ENCODE measurements at places on chromosomes 4 and X.
A peak's percentile ranks its signal among the peaks of the same experiment; 100 is the strongest.

DNA sequence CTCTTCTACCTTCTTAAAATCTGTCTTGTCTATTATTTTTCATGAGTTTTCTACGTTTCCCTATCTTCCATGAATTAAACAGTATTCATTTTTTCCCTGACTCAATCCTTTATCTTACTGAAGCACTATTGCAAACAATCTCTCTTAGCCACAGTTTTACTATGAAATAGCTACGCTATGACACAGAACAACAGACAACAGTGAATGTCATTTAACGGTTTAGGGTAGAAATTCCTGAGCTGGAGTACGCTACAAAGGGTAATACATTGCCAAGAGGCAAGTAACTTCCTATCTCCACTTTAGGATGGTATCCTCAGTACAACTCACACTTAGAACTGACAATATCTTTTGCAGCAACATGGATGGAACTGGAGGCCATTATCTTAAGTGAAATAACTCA is 552.6 kb downstream of the INPP4B start:
- H3K4me1 ChIP-seq = no peaks in the 10 kb centered on the region
- peak; percentile 53 for DNase-seq
- H3K27me3 ChIP-seq = no peaks in the 10 kb centered on the region
- H3K4me3 ChIP-seq = no peak overlapping the region

- H3K4me3 ChIP-seq = no peak overlapping the region
- H3K36me3 ChIP-seq = no peaks in the 10 kb centered on the region
- H3K27ac ChIP-seq = no peak overlapping the region
- no peak for DNase-seq
These were observed 137.7 kb upstream of the ZIC3 start for GRCh38 chrX:137428221-137428661.

DNA sequence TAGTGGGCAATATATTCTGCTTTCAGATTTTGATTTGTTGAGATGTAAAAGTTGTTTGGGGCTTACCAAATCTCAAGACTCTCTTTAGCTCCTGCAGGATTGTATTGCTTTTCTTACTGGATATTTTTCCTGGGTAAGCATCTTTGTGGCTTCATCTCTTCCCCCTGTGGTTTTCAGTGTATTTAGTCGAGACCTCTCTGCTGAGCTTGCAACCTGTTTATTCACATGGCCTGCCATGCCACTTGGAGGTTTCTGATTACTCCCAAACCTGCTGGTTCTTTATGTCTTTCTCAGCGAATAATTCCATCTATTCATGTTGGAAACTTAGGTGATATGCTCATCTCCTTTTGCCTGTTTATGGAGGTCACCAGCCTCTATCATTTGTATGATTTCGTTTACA is 10.9 kb downstream of the CCNG2 start:
- no peak overlapping the region for H3K4me3 ChIP-seq
- peaks cover 8% of the 10 kb centered on the region for H3K36me3 ChIP-seq
- no peak overlapping the region for H3K27ac ChIP-seq
- DNase-seq = no peak

GRCh38 chrX:43679778-43680177 is 23.7 kb downstream of the MAOA start:
- no peaks in the 10 kb centered on the region for H3K27me3 ChIP-seq
- no peak overlapping the region for H3K4me3 ChIP-seq
- H3K4me1 ChIP-seq = 0 out of 2 replicates have a peak, but pooled peaks cover 5% of the 10 kb centered on the region

- H3K4me3 ChIP-seq = no peak overlapping the region
- H3K27me3 ChIP-seq = no peaks in the 10 kb centered on the region
- no peaks in the 10 kb centered on the region for H3K36me3 ChIP-seq
- H3K4me1 ChIP-seq = peaks cover 16% of the 10 kb centered on the region
- no peak overlapping the region for H3K27ac ChIP-seq
- no peak for DNase-seq
These were observed 47.0 kb downstream of the AFF1 start for GRCh38 chr4:86981789-86982188.

DNA sequence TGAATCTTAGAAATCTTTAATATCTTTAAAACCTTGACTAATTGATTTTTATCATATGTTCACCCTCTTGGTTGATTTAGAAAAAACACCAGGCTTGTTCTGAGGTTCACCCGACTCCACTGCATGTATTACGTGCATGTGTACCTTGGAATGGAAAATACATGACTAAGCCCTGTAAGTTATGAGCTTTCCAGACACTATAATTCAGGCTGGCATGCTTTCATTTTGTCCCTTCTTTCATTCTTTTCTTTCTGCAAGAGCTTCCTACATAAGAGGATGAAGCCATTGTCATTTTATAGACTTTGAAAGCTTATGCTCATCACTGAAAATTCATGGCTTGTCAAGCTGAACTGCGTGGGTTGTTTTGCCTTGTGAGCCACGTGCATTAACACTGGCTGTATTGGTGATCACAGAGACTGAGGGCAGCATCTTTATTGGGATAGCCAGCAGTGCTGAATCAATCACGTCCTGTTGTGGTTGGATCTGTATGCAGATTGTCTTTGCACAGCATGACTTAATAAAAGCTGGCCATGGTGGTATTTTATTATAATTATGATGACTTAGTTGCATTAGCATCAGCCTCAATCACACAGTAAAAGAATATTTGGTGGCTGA is 141.9 kb downstream of the SLIT2 start:
- no peaks in the 10 kb centered on the region for H3K4me1 ChIP-seq
- H3K4me3 ChIP-seq = no peak overlapping the region
- DNase-seq = no peak
- H3K27ac ChIP-seq = no peak overlapping the region
- H3K27me3 ChIP-seq = no peaks in the 10 kb centered on the region

All from PC-3 (cell line).